ENCODE measurements at places on chromosomes 7 and 10. TPM values are rescaled to one million over a fixed set of nuclear protein-coding genes. Genes with fewer than 3 reads are reported as not detected.

HPSE2 gene
- total RNA-seq = 7.5 TPM

AASS gene
- 42.1 TPM for total RNA-seq

MYOZ1 gene
- 16.2 TPM for total RNA-seq

TMEM270 gene
- not detected for total RNA-seq

CPA2 gene
- 1.9 TPM for total RNA-seq

A1CF gene
- not detected for total RNA-seq

MCM10 gene
- 4.8 TPM for total RNA-seq

ITGA8 gene
- total RNA-seq = 1.6 TPM

GBX1 gene
- 1.6 TPM for total RNA-seq

DNA sequence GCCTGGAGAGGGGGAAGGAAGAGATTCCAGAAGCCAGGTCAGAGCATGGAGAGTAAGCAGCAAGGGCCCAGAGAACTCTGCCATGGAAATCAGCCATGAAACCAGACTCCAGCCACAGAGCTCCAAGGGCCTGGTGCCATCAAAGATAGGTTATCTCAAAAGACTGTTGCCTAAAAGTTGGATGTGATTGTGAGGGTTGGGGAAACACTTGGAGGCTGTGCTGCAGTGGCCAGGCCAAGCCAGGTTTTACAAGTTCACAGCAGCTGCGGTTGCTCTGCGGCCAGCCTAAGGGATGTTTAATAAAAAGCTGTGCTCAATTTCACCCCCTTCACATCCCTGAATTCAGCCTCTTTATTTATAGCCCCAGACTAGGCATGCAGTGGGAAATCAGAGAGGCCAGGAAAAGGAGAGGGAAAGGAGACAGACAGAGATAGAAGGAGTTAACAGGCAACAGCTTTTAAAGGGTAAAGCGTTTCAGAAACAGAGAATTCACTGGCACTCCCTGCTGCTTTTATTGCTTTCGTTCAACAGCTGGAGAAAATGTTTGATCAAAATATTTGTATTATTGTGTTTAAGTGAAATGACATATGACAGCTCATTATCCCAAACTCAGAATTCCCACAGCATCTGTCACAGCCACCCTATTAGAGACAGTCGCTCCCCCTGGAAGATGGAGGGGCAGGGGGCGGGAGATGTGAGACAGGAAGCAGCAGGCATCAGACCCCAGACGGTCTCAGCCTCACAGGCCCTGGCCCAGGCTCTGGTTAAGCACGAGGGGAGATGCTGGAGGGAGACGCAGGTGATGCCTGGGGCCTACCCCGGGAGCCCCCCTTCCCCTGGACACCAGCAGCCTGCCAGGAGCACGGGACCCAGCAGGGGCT is 140.1 kb downstream of the GLI3 start:
- H3K27ac ChIP-seq = peak overlapping the region; percentile 82
- no peaks in the 10 kb centered on the region for H3K36me3 ChIP-seq
- peak; percentile 28 for DNase-seq
- H3K4me1 ChIP-seq = peaks cover 25% of the 10 kb centered on the region
- H3K4me3 ChIP-seq = no peak overlapping the region

- H3K4me3 ChIP-seq = no peak overlapping the region
- no peak overlapping the region for H3K27ac ChIP-seq
- no peaks in the 10 kb centered on the region for H3K4me1 ChIP-seq
- H3K27me3 ChIP-seq = no peaks in the 10 kb centered on the region
These were observed 15.1 kb upstream of the NME8 start for GRCh38 chr7:37833107-37833817.

- DNase-seq = no peak
- H3K36me3 ChIP-seq = no peaks in the 10 kb centered on the region
- no peak overlapping the region for H3K27ac ChIP-seq
- H3K27me3 ChIP-seq = no peaks in the 10 kb centered on the region
These were observed 1.2 kb downstream of the STRIP2 start for GRCh38 chr7:129435414-129435829.

- no peaks in the 10 kb centered on the region for H3K4me1 ChIP-seq
- peak; percentile 73 for DNase-seq
- no peak overlapping the region for H3K27ac ChIP-seq
- H3K27me3 ChIP-seq = no peaks in the 10 kb centered on the region
- H3K36me3 ChIP-seq = no peaks in the 10 kb centered on the region
- H3K4me3 ChIP-seq = no peak overlapping the region
These were observed 35.4 kb downstream of the C7orf25 start for GRCh38 chr7:42876182-42877068.

GRCh38 chr10:92790440-92790839 is 57.9 kb upstream of the EXOC6 start:
- no peaks in the 10 kb centered on the region for H3K36me3 ChIP-seq
- H3K4me1 ChIP-seq = no peaks in the 10 kb centered on the region
- no peak for DNase-seq
- peaks cover 7% of the 10 kb centered on the region for H3K27me3 ChIP-seq
- H3K27ac ChIP-seq = no peak overlapping the region

DNA sequence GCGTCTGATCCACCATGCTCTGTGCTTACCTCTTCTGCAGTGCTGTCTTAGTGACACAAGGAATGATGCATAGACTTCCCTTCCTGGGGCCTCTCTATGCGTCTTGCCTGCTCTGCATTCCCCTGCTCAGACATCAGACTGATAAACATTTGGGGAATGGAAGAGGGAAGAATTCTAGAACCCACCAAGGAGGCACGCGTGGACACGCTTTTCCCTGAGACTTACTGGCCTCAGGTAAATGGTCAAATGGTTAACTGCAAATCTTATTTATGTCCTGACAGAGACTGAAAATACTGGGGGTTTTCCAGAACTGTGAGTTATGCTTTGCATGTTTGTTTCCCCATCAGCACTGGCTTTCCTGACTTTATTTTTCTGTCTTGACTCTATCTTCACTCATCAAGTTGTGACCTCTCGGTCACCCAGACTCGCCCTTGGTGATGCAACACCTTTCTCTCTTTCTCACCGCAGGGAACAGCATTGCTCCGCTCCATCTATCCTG is 285.9 kb upstream of the FZD8 start:
- H3K4me1 ChIP-seq = peaks cover 12% of the 10 kb centered on the region
- H3K36me3 ChIP-seq = no peaks in the 10 kb centered on the region
- no peaks in the 10 kb centered on the region for H3K27me3 ChIP-seq
- no peak for DNase-seq

DNA sequence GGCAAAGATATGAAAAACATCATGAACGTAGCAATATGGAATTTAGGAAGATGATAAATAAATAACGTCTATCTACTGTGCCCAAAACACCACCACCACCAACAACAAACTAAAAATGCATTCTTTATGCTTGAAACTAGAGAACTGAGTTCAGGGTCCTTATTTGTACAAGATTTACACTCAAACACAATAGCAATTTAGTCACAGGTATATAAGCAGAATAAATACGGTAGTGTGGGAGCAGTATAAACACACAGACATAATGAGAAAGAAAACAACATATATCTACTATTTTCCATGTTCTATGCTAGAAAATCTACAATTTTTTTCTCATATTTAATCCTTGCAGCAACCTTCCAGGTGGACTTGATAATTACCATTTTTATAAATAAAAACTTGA is 64.3 kb downstream of the ARL4A start:
- H3K36me3 ChIP-seq = no peaks in the 10 kb centered on the region
- H3K4me3 ChIP-seq = no peak overlapping the region
- no peak for DNase-seq
- H3K4me1 ChIP-seq = no peaks in the 10 kb centered on the region
- H3K27me3 ChIP-seq = no peaks in the 10 kb centered on the region

- no peak overlapping the region for H3K27ac ChIP-seq
- DNase-seq = no peak
- no peaks in the 10 kb centered on the region for H3K27me3 ChIP-seq
- no peaks in the 10 kb centered on the region for H3K36me3 ChIP-seq
These were observed 50.1 kb upstream of the SRPK2 start for GRCh38 chr7:105438847-105439173.

DNA sequence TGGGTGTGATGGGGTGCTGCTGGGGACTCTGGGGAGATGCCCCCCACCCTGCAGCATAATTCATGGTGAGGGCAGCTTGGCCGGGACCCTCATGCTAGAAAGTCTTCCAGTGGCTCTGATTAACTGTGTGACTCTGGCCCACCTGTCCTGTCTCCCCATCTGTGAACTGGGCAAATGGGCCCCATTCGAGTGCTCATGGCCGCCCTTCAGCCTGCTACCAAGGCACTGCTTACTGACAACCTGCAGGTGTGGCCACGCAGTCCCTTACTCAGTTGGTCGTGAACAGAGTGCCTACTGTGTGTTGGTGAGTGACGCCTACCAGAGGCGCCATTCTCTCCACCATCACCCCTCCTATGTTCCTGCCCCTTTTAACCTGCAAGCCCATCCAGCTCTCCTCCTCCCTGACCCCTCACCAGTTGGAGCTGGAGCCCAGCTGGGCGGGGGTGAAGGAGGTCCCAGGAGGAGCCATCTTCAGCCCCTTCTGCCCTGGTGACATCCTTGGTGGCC is 109.4 kb downstream of the ZMIZ1 start:
- no peak for DNase-seq
- H3K27me3 ChIP-seq = no peaks in the 10 kb centered on the region
- H3K4me1 ChIP-seq = peaks cover 67% of the 10 kb centered on the region
- H3K36me3 ChIP-seq = no peaks in the 10 kb centered on the region
- no peak overlapping the region for H3K4me3 ChIP-seq

- H3K27ac ChIP-seq = no peak overlapping the region
- peaks cover 15% of the 10 kb centered on the region for H3K4me1 ChIP-seq
- DNase-seq = no peak
- no peaks in the 10 kb centered on the region for H3K36me3 ChIP-seq
- H3K4me3 ChIP-seq = no peak overlapping the region
- no peaks in the 10 kb centered on the region for H3K27me3 ChIP-seq
These were observed 240.6 kb upstream of the SEMA3C start for GRCh38 chr7:81159402-81159801.

GRCh38 chr10:75335983-75336382 is 65.6 kb downstream of the ZNF503 start:
- H3K27me3 ChIP-seq = no peaks in the 10 kb centered on the region
- no peaks in the 10 kb centered on the region for H3K36me3 ChIP-seq
- H3K4me3 ChIP-seq = no peak overlapping the region
- no peak overlapping the region for H3K27ac ChIP-seq
- no peak for DNase-seq

DNA sequence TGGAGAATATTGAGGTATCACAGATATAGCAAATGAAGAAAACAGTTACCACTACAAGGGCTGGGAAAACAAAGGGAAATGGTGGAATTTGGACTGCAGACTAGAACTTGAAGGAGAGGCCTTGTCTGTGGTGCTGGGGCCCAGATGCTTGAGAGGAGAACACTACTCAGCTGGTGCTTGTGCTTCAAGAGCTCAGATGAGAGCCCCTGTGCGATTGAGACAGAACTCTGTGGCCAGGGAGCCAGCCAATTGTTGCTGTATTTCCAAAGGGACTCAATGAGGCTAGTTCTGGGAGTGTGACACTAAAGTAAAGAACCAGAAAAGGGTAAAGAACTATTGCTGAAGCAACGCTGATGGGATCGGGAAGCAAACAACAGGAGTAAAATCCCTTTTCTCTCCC is 406.5 kb upstream of the SEMA3D start:
- no peak overlapping the region for H3K4me3 ChIP-seq
- H3K27me3 ChIP-seq = no peaks in the 10 kb centered on the region
- no peaks in the 10 kb centered on the region for H3K36me3 ChIP-seq
- peaks cover 37% of the 10 kb centered on the region for H3K4me1 ChIP-seq

GRCh38 chr7:2873146-2873545 is 29.0 kb upstream of the GNA12 start:
- no peaks in the 10 kb centered on the region for H3K36me3 ChIP-seq
- no peak overlapping the region for H3K4me3 ChIP-seq
- no peaks in the 10 kb centered on the region for H3K4me1 ChIP-seq
- H3K27me3 ChIP-seq = no peaks in the 10 kb centered on the region

DNA sequence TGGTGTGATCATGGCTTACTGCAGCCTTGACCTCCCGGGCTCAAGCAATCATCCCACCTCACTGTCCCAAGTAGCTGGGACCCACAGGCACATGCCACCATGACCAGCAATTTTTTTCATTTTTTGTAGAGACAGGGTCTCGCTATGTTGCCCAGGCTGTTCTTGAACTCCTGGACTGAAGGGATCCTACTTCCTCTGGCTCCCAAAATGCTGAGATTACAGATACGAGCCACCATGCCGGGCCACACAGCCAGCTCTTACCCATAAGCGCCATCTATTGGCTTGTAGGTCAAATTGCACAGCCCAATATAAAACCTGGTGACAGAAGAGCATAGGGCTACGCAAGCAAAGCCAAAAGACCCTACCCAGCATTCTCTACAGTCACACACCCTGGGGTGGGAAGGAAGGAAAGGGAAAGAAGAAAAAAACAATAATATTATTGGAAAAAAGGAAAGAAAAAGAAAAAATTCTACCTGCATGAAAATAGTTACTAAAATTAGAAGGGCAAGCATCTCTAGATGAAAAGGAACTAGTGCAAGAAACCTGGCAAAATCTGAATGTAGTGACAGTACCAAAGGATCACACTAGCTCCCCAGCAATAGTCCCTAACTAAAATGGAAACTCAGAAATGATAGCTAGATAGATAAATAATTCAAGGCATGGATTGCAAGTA is 29.4 kb upstream of the AMPH start:
- no peaks in the 10 kb centered on the region for H3K4me1 ChIP-seq
- no peaks in the 10 kb centered on the region for H3K27me3 ChIP-seq
- DNase-seq = peak; percentile 57
- H3K36me3 ChIP-seq = no peaks in the 10 kb centered on the region
- no peak overlapping the region for H3K4me3 ChIP-seq

GRCh38 chr7:21941611-21942141 is 4.0 kb downstream of the CDCA7L start:
- H3K27me3 ChIP-seq = no peaks in the 10 kb centered on the region
- no peak overlapping the region for H3K27ac ChIP-seq
- H3K36me3 ChIP-seq = no peaks in the 10 kb centered on the region
- H3K4me3 ChIP-seq = no peak overlapping the region
- H3K4me1 ChIP-seq = peaks cover 37% of the 10 kb centered on the region

GRCh38 chr10:43409385-43410109 is 561 bp upstream of the HNRNPF start:
- no peaks in the 10 kb centered on the region for H3K27me3 ChIP-seq
- H3K4me1 ChIP-seq = peaks cover 4% of the 10 kb centered on the region
- H3K27ac ChIP-seq = peak overlapping the region; percentile 89
- H3K36me3 ChIP-seq = no peaks in the 10 kb centered on the region
- no peak for DNase-seq
- peak overlapping the region; percentile 77 for H3K4me3 ChIP-seq

DNA sequence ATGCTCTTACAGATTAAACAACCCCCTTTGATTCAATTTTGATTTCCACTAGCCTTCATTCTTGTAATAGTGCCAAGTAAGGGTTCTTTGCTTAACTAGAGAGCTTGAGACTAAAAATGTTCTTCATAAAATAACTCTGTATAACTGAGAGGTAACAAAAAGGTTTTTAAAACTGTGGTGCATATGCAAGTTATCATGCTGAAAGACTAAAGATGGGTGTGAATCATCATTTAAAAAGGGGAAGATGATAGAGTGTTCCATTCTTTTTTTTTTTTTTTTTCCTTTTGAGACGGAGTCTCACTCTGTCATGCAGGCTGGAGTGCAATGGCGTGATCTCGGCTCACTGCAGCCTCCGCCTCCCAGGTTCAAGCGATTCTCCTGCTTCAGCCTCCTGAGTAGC is 11.1 kb downstream of the MDFIC start:
- H3K27ac ChIP-seq = no peak overlapping the region
- no peaks in the 10 kb centered on the region for H3K27me3 ChIP-seq
- H3K4me1 ChIP-seq = peaks cover 14% of the 10 kb centered on the region

- H3K4me1 ChIP-seq = peaks cover 3% of the 10 kb centered on the region
- no peaks in the 10 kb centered on the region for H3K27me3 ChIP-seq
- no peaks in the 10 kb centered on the region for H3K36me3 ChIP-seq
These were observed 150.8 kb downstream of the AGMO start for GRCh38 chr7:15411019-15411418.

Data from cardiac muscle cell (in vitro differentiated cells and primary cell).